ENCODE measurements at places on chromosomes 3 and 15.

GRCh38 chr3:33474896-33475295 is 34.7 kb upstream of the UBP1 start:
- no peak for DNase-seq
- no peaks in the 10 kb centered on the region for H3K36me3 ChIP-seq
- H3K27me3 ChIP-seq = no peaks in the 10 kb centered on the region
- no peak overlapping the region for H3K27ac ChIP-seq
- H3K4me3 ChIP-seq = no peak overlapping the region

- H3K36me3 ChIP-seq = no peaks in the 10 kb centered on the region
- DNase-seq = no peak
- no peaks in the 10 kb centered on the region for H3K27me3 ChIP-seq
- no peak overlapping the region for H3K27ac ChIP-seq
- no peaks in the 10 kb centered on the region for H3K4me1 ChIP-seq
These were observed 16.2 kb downstream of the DHFR2 start for GRCh38 chr3:94046533-94046932.

DNA sequence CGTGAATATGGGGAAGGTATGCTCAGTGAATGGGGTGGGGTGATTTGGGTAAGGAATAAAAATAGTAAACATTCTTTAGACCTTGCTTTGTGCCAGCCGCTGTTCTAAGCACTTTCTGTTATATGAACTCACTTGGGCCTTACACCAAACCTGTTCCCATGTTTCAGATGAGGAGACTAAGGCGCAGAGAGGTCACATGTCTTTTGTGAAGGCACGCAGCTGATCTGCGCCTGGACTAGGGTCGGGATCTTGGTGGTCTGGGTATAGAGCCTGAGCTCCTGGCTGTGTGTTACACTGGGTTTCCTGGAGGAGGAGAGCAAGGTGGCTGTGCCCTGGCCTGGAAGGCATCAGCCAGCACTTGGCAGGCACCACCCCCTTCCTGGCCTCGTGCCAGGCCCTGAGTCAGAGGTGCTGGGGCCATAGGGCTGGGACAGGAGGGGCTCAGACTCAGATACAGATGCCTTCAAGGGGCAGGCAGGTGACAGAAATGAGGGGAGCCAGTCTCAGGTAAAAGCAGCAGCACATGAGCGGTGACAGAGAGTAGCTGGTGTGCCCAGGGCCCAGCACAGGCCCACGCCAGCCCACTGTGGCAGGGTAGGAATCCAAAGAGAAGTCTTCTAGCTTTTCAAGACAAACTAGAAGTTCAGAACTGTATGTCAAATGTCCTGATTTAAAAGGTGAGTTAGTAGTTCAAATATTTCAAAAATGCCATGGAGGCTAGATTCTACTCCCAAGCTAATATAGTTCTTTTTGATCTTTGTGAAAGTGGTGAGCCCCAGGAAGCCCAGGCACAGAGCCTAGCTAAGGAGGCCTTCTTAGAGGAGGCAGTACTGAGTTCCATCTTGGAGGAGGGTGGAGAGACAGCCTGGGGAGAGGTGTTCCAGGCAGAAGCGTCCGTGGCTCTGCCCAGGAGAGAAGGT is 83.1 kb downstream of the DNAJB8 start:
- H3K4me3 ChIP-seq = no peak overlapping the region
- no peaks in the 10 kb centered on the region for H3K27me3 ChIP-seq
- peak; percentile 79 for DNase-seq
- peaks cover 16% of the 10 kb centered on the region for H3K4me1 ChIP-seq
- H3K36me3 ChIP-seq = no peaks in the 10 kb centered on the region

DNA sequence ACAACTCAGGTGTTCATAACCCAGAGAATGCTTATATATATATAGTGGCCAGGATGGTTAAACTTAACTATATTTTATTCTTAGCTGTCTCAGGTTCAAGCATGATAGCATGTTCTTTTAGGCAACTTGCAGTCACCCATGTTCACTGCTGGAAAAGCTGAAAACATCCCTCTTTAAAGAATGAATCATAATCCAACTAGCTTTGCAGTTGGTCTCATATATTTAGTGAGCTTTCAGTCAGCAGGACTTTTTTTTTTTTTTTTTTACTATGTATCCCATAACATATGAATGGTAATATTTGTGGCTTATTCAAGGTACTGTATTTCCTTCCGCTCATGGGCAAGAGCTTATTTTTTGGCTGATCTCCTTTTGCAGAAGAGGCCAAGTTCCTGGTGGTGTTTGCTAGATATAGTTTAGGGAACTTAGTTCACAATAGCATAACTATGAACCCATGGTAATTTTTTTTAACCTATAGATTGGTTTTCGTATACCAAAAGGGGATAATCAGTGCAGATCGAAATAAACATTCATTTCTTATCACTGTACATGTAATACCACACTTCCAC is 77.6 kb downstream of the CMSS1 start:
- no peaks in the 10 kb centered on the region for H3K36me3 ChIP-seq
- H3K4me3 ChIP-seq = no peak overlapping the region
- H3K27me3 ChIP-seq = no peaks in the 10 kb centered on the region
- no peak for DNase-seq
- no peak overlapping the region for H3K27ac ChIP-seq

GRCh38 chr3:115512565-115513415 is 110.5 kb upstream of the GAP43 start:
- H3K4me1 ChIP-seq = peaks cover 6% of the 10 kb centered on the region
- H3K36me3 ChIP-seq = no peaks in the 10 kb centered on the region
- peak overlapping the region; percentile 60 for H3K4me3 ChIP-seq
- H3K27ac ChIP-seq = no peak overlapping the region
- H3K27me3 ChIP-seq = no peaks in the 10 kb centered on the region

GRCh38 chr15:27855137-27855536 is 244.0 kb downstream of the OCA2 start:
- H3K27me3 ChIP-seq = no peaks in the 10 kb centered on the region
- no peak overlapping the region for H3K4me3 ChIP-seq
- no peaks in the 10 kb centered on the region for H3K4me1 ChIP-seq
- H3K36me3 ChIP-seq = no peaks in the 10 kb centered on the region
- H3K27ac ChIP-seq = no peak overlapping the region
